ENCODE measurements at places on chromosomes 16 and 17.

GRCh38 chr16:53545433-53545832, 42.4 kb upstream of the AKTIP start:
- no peak for DNase-seq

DNA sequence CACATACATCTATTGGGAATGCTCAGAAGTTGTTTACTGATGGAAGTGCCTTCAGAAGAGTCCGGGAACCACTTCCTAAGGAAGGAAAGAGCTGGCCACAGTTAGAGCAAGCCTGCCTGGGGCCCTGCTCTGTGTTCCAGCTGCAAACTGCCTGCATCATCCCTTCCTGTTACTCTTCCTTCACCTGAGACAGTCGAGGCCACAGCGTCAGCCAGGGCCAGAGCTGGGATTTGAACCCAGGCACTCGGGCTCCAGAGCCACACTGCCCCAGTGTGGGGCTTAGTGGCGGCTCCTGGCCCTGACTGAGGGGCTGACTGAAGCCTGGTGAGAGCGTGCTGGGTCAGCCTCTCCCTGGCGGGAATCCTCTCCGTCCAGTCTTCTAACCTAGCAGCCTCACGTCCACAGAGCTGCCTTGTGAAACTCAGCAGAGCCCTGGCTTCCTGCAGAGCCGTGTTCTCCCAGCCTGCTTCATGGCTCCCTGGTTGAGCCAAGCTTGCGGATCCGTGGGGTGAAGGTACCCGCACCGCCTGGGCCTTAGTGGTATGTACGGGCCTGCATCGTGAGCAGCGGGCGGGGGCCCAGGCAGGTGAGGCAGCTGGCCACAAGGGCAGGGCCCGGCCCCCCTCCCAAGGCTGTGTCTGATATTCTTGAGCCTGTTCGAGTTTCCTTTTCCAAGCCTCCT, 4.6 kb upstream of the C17orf99 start:
- no peak for DNase-seq

DNA sequence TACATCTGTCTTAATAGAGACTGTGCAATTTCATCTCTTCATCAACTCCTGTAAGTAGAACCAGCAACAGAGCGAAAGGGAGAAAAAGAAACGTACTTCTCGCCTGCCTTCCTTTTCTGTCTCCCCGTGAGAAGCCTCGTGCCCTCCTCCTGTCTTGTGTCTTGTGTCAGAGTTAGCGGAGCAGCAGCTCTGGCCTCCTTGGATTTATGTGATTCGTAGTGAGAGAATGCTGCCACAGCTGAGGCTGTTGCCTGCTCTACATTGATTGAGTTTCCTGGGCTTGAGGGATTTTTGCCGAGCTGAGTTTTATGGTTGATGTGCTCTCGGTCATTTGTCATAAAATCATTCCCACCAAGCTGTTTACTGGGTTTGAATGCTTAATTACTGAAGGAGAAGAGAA, 579.1 kb upstream of the RBFOX1 start:
- no peak for DNase-seq

DNA sequence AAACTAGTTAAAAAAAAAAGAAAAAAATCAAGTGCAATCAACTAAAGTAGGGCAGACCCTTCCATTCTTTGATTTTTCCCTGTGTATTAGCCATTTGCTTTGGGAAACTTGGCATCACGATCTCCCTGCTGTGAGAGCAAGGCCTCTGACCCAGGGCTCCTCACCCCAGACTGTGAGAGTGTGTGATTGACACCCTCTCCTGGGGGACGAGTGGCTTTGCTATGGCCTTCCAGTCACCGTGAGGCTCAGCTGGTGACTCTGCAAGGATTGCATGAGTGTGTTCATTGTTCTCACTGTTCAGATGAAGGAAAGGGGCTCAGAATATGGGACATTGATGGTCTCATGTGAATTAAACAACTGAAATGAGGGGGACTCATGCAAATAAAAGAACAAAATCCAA, 69.0 kb upstream of the BCAR1 start:
- DNase-seq = no peak

DNA sequence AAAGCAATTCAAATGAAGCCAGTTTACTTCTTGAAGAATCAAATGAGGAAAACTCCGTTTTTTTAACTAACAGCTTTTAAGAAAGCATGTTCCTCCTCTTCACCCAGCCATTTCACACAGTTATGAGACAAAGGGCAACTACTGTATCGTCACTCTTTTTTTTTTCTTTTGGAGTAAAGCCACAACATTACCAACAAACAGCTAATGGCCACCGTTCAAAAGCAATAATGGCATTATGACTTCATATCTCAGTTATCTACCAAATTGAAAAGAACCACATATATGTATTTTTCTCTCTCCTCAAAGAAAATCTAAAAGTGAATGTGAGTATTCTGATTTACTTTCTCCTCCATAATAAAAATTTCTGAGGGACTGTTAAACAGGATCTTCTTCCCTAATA, 14.5 kb downstream of the GRB2 start:
- no peak for DNase-seq

DNA sequence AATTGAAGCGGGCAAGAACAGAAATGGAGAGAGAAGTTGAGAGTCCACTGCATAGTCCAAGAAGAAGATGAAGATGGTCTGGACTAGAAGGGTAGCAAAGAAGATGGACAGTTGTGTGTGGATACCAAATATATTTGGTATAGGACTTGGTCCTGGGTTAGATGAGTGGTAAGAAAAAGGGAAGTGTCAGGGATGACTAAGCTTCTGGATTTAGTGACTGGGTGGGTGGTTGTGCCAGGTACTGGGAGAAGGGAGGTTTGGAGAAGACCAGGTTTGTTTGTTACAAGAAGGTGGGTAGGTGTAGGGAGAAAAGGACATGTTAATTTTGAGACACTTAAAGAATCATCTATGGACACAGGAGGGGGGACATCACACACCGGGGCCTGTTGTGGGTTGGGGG, 5.4 kb downstream of the VMP1 start:
- no peak for DNase-seq

- no peak for DNase-seq
Measured at GRCh38 chr17:3865176-3865575, 19.1 kb upstream of the NCBP3 start.

DNA sequence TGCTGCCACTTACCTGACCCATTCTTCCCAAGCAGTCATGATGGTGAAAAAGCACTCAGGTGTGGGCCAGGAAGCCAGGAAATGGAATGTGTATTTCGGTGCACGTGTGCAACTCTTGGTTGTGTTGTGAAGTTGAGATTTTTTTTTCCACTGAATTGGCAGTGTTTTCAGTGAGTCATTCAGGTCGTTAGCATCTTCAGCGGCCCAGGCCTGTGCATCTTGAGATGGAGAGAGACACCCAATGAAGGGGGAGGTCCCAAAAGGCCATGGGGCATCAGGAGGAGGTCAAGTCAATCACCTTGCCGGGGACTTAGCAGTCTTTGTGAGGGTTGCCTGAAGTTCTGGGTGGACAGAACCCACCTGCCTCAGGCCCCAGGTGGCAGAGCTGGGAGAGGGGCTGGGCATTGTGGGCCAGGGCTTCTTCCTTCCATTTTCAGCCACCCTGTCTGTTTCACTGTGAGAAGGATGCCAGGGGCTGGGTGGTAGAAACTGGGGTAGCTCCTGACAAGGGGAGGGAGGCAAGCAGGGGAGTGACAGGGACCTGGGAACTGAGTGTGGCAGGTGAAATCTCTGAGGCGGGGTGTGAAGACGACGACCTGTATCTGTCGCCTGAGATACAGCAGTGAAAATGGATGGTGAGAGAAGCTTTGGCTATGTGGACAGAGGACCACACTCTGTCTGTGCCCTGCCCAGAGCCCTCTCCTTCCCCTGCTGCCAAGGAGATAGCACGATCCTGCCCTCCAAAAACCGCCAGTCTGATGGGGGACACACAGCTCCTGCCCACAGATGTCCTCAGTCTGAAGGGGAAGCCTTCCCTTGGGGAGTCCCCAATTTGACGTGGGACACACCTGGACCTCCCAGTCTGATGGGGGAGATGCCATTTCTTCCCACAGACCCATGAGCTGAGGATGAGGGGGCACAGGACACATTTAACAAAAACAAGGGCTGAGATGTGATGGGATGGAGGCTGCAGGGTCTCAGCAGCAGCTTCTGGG, 11.9 kb downstream of the TBKBP1 start:
- no peak for DNase-seq

DNA sequence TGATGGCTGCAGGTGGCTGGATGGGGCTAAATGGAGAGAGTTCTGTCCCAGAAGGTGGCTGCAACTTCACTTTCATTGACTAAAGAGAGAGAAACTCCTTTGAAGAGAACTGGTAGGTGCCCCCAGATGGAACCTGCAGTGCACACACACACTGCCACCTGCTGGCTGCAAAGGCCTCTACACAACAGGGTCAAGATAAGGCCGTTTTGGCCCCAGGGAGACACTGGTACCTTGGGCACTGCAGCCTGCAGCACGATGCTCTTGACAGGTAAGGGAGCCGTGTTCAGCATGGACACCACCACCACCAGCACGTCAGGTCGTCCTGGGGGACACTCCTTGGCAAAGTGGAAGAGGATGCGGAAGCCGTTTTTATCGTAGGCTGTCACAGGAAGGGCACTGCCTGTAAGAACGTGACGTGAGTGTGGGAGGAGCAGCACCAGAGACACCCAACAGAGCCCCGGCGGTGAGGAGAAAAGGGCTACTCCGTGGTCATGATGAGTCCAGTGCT, 22.7 kb downstream of the GGA3 start:
- DNase-seq = no peak

DNA sequence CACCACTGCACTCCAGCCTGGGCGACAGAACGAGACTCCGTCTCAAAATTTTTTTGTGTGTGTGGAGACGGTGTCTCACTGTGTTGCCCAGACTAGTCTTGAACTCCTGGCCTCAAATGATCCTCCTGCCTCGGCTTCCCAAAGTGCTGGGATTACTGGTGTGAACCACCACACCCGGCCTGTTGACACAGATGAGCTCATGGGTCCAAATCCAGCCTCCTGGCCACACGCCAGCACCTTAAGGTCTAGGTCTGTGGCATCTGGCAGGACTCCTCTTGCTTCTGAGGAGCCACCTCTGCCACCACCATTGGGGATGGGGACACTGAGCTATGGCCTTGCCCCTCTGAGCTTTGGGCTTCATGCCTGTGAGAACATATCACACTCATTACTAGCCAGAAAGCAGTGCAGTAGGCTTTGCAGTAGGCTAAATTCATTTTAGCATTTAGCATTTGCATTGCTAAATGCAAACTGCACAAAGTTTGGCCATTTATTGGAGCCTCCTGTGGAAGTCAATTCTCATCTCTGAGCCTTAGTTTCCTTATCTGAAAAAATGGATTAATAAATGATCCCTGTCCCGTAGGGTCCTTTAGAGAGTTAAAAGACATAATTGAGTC, 5.5 kb upstream of the CDIPT start:
- no peak for DNase-seq

- no peak for DNase-seq
Measured at GRCh38 chr16:67426950-67427349, 4.0 kb upstream of the HSD11B2 start.

- no peak for DNase-seq
Measured at GRCh38 chr17:1162116-1162855, 17.5 kb downstream of the ABR start.

DNA sequence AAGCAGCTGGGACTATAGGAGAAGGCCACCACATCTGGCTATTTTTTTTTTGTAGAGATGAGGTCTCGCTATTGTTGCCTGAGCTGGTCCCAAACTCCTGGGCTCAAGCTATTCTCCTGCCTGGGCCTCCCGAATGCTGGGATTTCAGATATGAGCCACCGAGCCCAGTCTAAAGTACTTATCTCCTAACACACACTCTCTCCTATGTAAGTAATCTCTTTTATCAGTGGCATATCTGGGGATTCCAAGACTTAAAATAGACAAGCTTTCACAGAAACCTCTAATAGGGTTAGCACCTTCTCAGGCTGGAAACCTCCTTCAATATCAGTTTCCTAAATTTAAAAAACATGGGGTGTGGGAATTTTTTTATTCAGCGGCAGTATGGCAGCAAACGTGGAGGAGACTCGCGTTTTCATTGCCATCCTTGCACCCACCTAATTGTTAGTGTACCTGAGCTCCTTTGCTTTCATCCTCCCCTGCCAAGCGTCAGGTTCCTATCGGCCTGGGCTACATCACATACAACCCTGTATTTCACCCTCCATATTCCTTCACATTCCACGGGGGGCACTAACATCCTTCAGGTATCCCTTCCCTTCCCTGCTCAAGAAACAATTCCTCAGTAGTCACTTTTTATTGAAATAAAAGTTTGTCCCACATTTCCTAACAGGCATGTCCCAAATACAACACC, 1.1 kb downstream of the EZH1 start:
- no peak for DNase-seq

GRCh38 chr17:49351572-49352140, 10.4 kb downstream of the ZNF652 start:
- no peak for DNase-seq

DNA sequence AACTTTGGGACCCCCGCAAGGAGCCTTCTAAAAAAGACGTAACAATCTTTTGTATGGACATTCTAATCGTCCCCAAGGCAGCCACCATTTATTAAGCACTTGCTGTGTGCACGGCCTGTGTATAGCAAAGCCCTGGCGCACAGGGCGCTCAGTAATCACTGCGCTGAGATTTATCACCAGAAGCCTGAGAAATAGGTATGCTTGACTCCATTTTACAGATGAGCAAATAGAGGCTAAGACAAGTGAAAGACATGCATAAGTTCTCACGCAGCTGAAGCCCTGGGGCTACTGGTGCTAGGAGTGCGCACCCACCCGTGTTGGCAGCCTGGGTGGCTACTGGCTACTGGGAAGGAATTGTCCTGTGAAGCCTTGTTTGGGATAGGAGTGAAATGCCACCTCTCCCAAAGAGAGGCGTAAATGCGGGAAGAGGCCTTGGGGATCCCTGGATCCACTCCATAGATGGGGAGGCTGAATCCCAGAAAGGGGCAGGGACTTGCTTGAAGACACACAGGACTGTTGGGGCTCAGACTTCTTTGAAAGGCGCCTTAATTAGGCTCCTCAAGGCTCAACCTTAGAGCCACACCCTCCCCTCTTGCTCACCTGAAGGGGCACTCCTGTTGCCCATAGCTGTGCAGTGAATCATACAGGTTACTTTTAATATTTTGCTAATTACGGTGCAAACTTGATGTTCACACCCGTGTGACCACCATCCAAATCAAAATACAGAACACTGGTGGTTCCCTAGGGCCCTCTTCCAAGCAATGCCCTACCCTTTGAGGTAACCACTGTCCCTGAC, 634 bp upstream of the NATD1 start:
- no peak for DNase-seq
